ENCODE measurements at places on chromosomes 6 and 20.

GRCh38 chr6:45655745-45656476 lies 278.2 kb upstream of the SUPT3H start:
- DNase-seq: no peak

- DNase-seq: no peak
Observed at GRCh38 chr20:38591474-38592410, 9.9 kb upstream of the ARHGAP40 start.

- no peak for DNase-seq
Observed at GRCh38 chr20:51570739-51571459, 28.4 kb upstream of the NFATC2 start.

DNA sequence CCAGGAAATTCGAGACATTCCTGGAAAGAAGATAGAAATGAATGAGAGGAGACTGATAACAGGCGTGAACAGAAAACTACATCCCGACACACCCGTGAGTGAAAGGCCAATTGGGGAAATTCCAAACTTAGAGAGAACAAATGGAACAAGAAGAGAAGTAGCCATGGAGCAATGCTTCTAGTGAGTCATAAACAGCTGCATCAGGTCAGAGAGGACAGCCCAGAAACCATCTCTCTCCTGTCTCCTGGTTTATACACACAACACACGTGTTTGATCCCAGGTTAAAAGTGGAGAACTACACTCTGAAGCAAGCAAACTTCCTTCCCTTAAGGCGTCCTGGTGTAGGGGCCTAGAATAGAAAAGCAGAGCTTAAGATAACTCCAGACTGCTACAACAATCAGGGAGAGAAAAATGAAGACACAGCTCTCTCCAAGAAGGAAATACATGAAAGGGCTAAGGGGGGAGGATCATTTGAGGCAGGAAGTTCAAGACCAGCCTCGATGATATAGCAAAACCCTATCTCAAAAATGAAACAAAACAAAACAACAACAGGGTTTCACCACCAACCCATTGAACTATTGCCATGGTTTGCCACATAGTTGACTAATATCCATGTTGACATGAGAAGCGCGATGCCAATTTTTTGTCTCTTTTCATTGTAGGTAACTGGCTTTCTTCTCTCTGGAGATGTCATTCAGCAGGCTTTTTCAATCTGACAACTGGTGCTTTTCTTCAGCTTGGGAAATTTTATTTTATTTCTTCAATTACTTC lies 26.9 kb downstream of the NRN1 start:
- no peak for DNase-seq
